WTC11 (cell line): ENCODE measurements at places on chromosomes 3 and 15. TPM values are rescaled to one million over a fixed set of nuclear protein-coding genes. Genes with fewer than 3 reads are reported as not detected.

The GOLGA6L4 gene
- total RNA-seq, result 2.1 to 3.5 TPM (median 2.4 TPM) in 3 replicates

GRCh38 chr15:97129674-97130073 is 799.2 kb downstream of the NR2F2 start:
- no peaks in the 10 kb centered on the region for H3K27me3 ChIP-seq
- no peaks in the 10 kb centered on the region for H3K36me3 ChIP-seq
- no peak overlapping the region for H3K27ac ChIP-seq
- H3K4me3 ChIP-seq, result no peak overlapping the region
- no peaks in the 10 kb centered on the region for H3K4me1 ChIP-seq

The APOD gene
- 0.18 TPM in 1 of 3 replicates, not detected in the others for total RNA-seq

The GPR149 gene
- 0.09 TPM in 1 of 3 replicates, not detected in the others for total RNA-seq

- H3K36me3 ChIP-seq, result peaks cover 31% of the 10 kb centered on the region
- peaks cover 72% of the 10 kb centered on the region for H3K4me1 ChIP-seq
- no peak for DNase-seq
- H3K27ac ChIP-seq, result peak overlapping the region; percentile 99
These were observed 13.9 kb upstream of the RTP1 start for GRCh38 chr3:187183210-187183862.

DNA sequence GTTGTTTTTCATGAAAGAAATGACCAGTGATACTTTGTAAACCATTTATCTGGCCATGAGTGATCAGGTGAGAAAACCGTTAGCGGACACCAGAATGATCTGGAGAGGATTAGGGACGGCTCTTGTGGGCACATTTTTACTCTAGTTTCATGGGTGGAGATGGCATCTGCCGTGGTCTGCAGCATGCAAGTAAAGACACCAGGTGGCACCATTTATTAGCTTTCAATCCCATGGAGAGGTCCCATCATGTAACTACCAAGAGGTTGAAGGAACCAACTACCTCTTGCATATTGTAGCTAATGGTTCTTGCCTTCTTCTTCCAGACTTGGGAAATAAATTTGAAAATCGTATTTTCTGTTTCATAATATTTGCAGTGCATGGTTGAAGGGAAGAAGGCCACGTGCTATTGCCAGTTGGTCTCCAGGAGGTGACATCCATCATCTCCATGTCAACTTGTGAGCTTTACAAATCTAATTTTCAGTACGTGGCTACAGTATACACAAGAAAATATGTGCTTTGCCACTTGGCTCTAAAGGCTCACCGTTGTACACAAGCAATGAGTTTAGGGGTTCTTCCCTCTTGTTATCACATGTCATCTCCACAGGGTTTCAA is 1.5 kb upstream of the MAPKBP1 start:
- peak overlapping the region; percentile 86 for H3K4me3 ChIP-seq
- peaks cover 34% of the 10 kb centered on the region for H3K4me1 ChIP-seq
- peak overlapping the region; percentile 100 for H3K27ac ChIP-seq
- H3K27me3 ChIP-seq, result no peaks in the 10 kb centered on the region

DNA sequence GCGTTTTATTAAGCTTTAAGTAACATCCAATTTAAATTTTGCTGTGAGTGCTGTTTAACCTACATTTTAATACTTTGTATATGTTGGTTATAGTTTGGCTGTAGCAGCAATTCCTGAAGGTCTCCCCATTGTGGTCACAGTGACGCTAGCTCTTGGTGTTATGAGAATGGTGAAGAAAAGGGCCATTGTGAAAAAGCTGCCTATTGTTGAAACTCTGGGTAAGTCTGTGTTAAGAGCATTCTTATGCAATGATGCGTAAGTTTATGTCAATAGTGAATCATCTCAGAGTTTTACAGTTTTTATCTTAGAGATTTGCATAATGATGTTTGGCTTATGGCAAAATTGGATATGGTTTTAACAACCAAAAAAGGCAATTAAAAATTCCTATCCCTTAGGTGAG is 62.7 kb downstream of the ASTE1 start:
- H3K27ac ChIP-seq, result no peak overlapping the region
- DNase-seq, result no peak
- H3K27me3 ChIP-seq, result no peaks in the 10 kb centered on the region
- H3K36me3 ChIP-seq, result peaks cover 30% of the 10 kb centered on the region
- no peak overlapping the region for H3K4me3 ChIP-seq

- H3K27me3 ChIP-seq, result no peaks in the 10 kb centered on the region
- peak overlapping the region; percentile 89 for H3K4me3 ChIP-seq
- peak overlapping the region; percentile 97 for H3K27ac ChIP-seq
These were observed 631 bp downstream of the NKTR start for GRCh38 chr3:42600958-42601675.

GRCh38 chr15:38117781-38118180 is 134.9 kb upstream of the SPRED1 start:
- H3K4me1 ChIP-seq, result peaks cover 17% of the 10 kb centered on the region
- H3K27me3 ChIP-seq, result no peaks in the 10 kb centered on the region
- no peak overlapping the region for H3K27ac ChIP-seq
- no peak for DNase-seq
- H3K4me3 ChIP-seq, result no peak overlapping the region
- peaks cover 4% of the 10 kb centered on the region; the same call in 1 of the 2 replicates for H3K36me3 ChIP-seq

DNA sequence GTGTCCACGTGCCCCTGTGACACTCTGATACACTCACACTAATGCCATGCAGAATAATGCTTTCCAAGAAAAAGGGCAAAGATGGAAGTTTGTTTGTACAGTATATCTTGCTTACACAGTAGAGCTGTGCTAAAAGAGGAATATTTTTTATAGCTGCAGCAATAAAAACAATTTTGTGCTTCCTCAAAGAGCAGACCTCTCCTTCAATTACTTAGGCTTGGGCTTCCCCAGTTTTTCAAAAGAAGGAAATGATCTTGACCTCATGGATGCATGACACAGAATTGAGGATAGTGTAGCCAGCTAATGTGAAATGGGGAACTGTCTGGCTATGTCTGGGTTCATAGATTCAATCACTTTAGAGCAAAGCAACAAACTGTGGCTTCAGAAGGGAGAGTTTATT is 137.4 kb downstream of the STT3B start:
- H3K4me3 ChIP-seq, result no peak overlapping the region
- no peak for DNase-seq
- peaks cover 16% of the 10 kb centered on the region; the same call in 1 of the 2 replicates for H3K4me1 ChIP-seq
- H3K36me3 ChIP-seq, result peaks cover 31% of the 10 kb centered on the region
- H3K27ac ChIP-seq, result no peak overlapping the region

- H3K36me3 ChIP-seq, result no peaks in the 10 kb centered on the region; the same call in 1 of the 2 replicates
- no peak overlapping the region for H3K4me3 ChIP-seq
- no peak overlapping the region for H3K27ac ChIP-seq
- peaks cover 6% of the 10 kb centered on the region; the same call in 1 of the 2 replicates for H3K4me1 ChIP-seq
- DNase-seq, result no peak
- no peaks in the 10 kb centered on the region for H3K27me3 ChIP-seq
These were observed 101.7 kb upstream of the CCDC54 start for GRCh38 chr3:107275511-107275910.

DNA sequence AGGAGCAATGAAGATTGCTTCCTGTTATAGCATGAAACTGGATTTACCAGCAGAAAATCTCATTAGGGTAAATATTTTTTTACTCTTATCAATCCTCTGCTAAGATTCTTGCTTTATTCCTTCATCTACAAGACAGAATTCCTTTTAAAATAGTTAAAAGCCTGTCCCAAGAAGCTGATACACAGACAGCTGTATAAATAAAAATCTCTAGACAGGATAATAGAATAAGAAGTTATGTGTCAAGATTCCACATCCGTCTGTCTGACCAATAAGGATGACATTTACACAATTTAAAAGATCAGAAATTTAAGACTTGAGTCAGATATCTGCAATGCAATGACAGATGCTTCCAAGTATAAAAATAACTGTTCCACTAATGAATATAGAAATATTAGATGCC is 57.6 kb downstream of the SSR3 start:
- no peak overlapping the region for H3K27ac ChIP-seq
- no peak overlapping the region for H3K4me3 ChIP-seq
- H3K27me3 ChIP-seq, result no peaks in the 10 kb centered on the region
- no peak for DNase-seq
- H3K4me1 ChIP-seq, result no peaks in the 10 kb centered on the region
- H3K36me3 ChIP-seq, result peaks cover 16% of the 10 kb centered on the region

GRCh38 chr3:57030721-57031120 is 29.7 kb upstream of the SPATA12 start:
- no peaks in the 10 kb centered on the region for H3K27me3 ChIP-seq
- H3K27ac ChIP-seq, result no peak overlapping the region
- no peak for DNase-seq

GRCh38 chr3:113910966-113911365 is 36.8 kb upstream of the ZDHHC23 start:
- no peak for DNase-seq
- no peaks in the 10 kb centered on the region; the same call in 1 of the 2 replicates for H3K27me3 ChIP-seq
- no peak overlapping the region for H3K27ac ChIP-seq
- H3K4me1 ChIP-seq, result no peaks in the 10 kb centered on the region
- no peaks in the 10 kb centered on the region for H3K36me3 ChIP-seq

DNA sequence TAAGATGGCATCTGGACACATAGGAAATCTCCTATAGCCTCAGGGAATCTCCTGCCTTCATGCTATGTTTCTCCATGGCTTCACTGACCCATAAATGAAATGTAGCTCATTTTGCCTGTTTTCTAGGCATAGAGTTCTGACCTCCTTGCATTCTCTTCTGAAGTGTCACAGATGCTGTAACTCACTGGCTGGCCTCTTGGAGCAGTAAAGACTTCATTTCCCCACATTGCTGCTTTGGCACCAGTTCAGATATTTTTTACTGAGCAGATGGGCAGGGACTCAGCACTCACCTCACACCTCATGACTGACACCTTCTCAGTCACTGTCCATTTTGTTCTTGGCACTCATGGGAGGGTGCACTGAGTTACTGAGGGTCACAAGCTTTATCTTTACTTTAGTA is 286.7 kb upstream of the TGFBR2 start:
- DNase-seq, result peak; percentile 25
- H3K27me3 ChIP-seq, result no peaks in the 10 kb centered on the region
- H3K36me3 ChIP-seq, result peaks cover 8% of the 10 kb centered on the region
- H3K4me3 ChIP-seq, result no peak overlapping the region
- no peak overlapping the region for H3K27ac ChIP-seq
- H3K4me1 ChIP-seq, result no peaks in the 10 kb centered on the region

The DOCK3 gene
- total RNA-seq, result 5.2 to 5.6 TPM (median 5.5 TPM) in 3 replicates

GRCh38 chr3:57078344-57078634 is 17.8 kb downstream of the SPATA12 start:
- H3K4me3 ChIP-seq, result peak overlapping the region; percentile 73
- peaks cover 35% of the 10 kb centered on the region for H3K27me3 ChIP-seq
- H3K27ac ChIP-seq, result no peak overlapping the region
- H3K36me3 ChIP-seq, result no peaks in the 10 kb centered on the region
- H3K4me1 ChIP-seq, result peaks cover 18% of the 10 kb centered on the region

The CELF6 gene
- total RNA-seq, result not detected in 3 replicates

- no peak overlapping the region for H3K27ac ChIP-seq
- DNase-seq, result no peak
- H3K27me3 ChIP-seq, result no peaks in the 10 kb centered on the region; the same call in 1 of the 2 replicates
- no peak overlapping the region for H3K4me3 ChIP-seq
- no peaks in the 10 kb centered on the region for H3K36me3 ChIP-seq
- H3K4me1 ChIP-seq, result peaks cover 15% of the 10 kb centered on the region
These were observed 35.6 kb upstream of the LIPC start for GRCh38 chr15:58396181-58396580.

- no peaks in the 10 kb centered on the region for H3K36me3 ChIP-seq
- no peak for DNase-seq
- peak overlapping the region; percentile 71 for H3K4me3 ChIP-seq
- H3K4me1 ChIP-seq, result peaks cover 94% of the 10 kb centered on the region
- no peaks in the 10 kb centered on the region for H3K27me3 ChIP-seq
- peak overlapping the region; percentile 97 for H3K27ac ChIP-seq
These were observed 8.2 kb downstream of the LRIG1 start for GRCh38 chr3:66492672-66493071.

The DPPA2 gene
- total RNA-seq, result 14.9 to 15.8 TPM (median 15.0 TPM) in 3 replicates

- H3K27ac ChIP-seq, result no peak overlapping the region
- H3K4me1 ChIP-seq, result no peaks in the 10 kb centered on the region
- no peak overlapping the region for H3K4me3 ChIP-seq
- DNase-seq, result no peak
- H3K36me3 ChIP-seq, result no peaks in the 10 kb centered on the region
- no peaks in the 10 kb centered on the region for H3K27me3 ChIP-seq
These were observed 10.0 kb downstream of the HMG20A start for GRCh38 chr15:77430652-77431051.

The RPL29 gene
- total RNA-seq, result 1,343 to 1,592 TPM (median 1,542 TPM) in 3 replicates

GRCh38 chr3:49553692-49554632 is at the start of gene BSN:
Gene BSN, plus strand, starts transcription at chr3:49554477. Its CDS starts 126 bp downstream, at chr3:49554603.
- H3K4me1 ChIP-seq, result peaks cover 17% of the 10 kb centered on the region
- peaks cover 25% of the 10 kb centered on the region for H3K27me3 ChIP-seq
- peak within 1 kb of the TSS; percentile 99 for H3K4me3 ChIP-seq

GRCh38 chr3:9101286-9101685 is 138.0 kb upstream of the RAD18 start:
- peak; percentile 55 for DNase-seq
- H3K36me3 ChIP-seq, result no peaks in the 10 kb centered on the region
- no peak overlapping the region for H3K4me3 ChIP-seq
- peaks cover 53% of the 10 kb centered on the region for H3K4me1 ChIP-seq
